ENCODE measurements at places on chromosomes 3 and 15.

DNA sequence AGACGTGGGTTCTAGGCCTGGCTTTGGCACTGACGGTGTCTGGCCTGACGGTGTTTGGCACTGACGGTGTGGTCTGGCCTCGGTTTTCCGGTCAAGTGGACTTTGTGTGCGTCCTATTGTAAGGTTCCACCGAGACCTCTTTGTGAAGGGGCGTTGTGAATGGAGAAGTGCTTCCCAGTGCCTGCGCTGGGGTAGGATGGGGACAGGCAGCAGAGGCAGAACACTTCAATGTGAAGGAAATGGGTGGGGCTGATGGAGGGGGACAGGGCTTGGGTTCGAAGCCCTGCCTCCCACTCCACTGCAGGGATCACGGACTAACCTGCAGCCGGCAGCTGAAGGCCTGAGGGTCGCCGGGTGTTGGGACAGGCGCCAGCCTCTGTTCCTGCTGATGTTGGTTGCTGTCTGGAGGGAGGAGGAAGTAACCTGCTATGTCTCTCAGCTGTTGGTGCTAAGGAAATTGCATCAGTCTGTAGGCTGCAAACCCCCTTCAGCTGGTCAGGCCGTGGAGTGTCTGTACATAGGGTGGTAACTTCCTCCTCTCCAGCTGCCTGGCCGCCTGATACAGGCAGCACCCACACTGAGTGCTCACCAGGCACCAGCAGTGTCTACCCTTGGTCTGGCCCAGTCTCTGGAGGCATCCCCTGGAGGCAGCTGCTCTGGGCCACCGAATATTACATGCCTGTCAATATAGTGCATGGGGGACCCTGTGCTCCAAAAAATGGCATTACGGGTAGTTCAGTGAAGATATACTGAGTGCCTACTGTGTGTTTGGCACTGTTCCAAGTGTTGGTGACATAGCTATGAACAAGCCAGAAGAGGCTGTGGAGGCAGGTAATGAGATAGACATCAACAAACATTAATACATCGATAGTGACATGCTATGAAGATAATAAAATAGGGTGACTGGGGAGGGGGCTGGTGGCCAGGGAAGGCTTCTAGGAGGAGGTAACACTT lies 1.1 kb downstream of the TM6SF1 start:
- DNase-seq: no peak

DNA sequence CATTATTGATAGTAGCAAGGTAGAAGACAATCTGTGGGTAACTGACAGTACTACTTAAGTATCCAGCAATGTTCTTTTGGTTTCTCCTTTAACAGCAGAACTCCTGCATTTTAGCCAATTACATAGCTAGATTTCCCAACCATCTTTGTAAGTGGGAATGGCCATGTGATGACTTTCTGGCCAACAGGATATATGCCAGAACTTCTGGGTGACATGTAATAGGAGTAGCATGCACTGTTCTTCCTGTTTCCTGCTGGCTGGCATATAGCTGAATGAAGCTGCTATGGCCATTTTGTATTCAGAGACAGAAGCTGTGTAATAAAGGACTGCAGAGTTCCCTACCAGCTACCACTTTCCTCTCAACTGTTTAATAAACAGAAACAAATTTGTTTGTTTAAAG lies 18.0 kb downstream of the SPICE1 start:
- DNase-seq: no peak

GRCh38 chr3:33716227-33716626 lies 1.8 kb downstream of the CLASP2 start:
- no peak for DNase-seq

DNA sequence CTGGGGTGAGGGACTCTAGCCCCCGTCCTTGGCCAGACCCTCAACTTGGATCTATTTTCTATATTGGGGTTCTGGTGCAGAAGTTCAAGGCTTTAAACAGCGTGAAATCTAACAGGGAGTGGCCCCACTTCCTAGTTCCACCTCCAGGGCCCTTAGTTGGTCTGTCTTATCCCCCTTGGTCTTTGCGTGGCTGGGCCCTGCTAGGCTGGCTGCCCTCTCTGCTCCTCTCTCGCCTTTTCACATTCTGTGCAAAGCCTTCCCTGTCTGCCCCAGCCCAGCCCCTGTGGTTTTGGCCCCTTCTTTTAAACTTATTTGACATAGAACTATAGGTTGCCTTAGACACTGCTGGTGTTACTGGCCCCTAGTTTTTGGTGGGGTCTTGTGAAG lies 5.6 kb downstream of the PPCDC start:
- no peak for DNase-seq

DNA sequence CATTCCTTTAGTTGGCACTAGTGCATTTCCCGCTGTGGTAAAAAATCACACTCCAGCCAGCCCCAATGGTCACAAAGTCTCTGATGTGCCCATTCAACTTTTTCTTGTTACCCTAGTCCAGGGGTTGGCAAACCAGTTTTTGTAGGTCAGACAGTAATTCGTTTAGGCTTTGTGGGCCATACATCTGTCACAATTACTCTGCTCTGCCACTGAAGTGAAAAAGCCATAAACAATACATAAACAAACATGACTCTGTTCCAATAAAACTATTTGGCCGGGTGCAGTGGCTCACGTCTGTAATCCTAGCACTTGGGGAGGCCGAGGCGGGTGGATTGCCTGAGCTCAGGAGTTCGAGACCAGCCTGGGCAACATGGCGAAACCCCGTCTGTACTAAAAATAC lies 78.5 kb downstream of the POLR2M start:
- no peak for DNase-seq

GRCh38 chr3:48738926-48739616 lies 22.1 kb upstream of the IP6K2 start:
- DNase-seq: no peak

DNA sequence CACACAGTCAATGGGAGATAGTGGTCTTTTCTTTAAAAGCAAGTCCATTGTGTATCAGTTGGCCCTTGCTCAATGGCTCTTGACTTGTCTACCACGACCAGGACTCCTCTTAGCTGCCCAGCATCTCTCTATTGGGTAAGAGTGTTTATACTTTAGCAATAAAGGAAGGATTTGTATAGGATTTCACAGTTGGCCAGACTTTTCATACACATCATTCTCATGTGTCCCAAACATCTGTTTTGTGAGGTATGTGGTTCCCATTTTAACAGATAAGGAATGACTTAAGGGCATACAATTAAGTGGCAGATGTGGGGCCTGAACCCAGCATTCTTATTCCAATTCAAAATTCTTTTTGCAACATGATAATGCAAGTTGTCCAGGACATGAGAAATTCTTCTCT lies 191.5 kb downstream of the CHST2 start:
- no peak for DNase-seq

GRCh38 chr3:182220013-182220412 lies 508.3 kb downstream of the SOX2 start:
- no peak for DNase-seq
